ENCODE measurements at places on chromosomes 2 and 18.

- no peak for DNase-seq
Observed at GRCh38 chr2:224222974-224223373, 178.9 kb downstream of the FAM124B start.

- no peak for DNase-seq
Observed at GRCh38 chr2:37997629-37998028, 72.5 kb downstream of the RMDN2 start.

DNA sequence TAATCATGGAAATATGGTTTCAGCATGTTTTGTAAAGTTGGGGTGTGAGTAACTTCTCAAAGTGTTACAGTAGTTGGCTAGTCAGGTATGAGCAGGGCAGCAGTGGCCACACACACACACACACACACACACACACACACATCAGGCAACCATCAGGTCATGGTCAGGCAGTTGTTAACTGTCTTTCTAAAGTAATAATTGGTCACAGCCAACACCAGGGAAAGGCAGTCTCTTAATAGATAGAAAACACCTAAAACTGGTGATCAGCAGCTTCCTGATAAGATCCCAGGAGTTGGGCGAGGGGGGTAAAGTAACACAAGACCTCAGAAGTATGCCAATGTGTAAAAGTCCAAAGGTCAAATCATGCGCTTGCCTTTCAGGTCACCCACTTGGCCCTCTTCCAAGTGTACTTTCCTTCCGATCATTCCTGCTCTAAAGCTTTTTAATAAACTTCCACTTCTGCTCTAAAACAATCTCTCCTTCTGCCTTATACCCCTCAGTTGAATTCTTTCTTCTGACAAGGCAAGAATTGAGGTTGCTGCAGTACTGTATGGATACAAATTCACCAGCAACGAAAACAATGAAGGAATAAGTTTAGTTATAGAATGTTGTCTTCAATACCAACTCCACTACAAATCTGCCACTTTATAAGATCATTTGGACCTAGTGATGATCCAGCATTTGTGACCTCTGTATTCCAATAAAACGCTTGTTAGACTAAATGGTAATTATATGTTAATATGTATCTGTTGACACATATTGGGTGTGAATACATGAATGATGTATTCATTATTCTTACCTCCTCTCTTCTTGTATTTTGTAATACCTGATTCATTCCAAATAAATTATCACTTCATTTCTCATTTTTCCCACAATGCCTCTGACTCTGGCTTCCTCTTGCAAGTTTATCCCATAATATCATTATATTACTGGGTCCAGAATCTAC, 254.3 kb downstream of the METTL4 start:
- no peak for DNase-seq

- peak; percentile 55 for DNase-seq
Observed at GRCh38 chr2:234444893-234445292, 52.0 kb downstream of the ARL4C start.

GRCh38 chr2:47429795-47430194, 26.8 kb downstream of the MSH2 start:
- no peak for DNase-seq

All from CD4-positive, alpha-beta T cell treated with Interleukin-2 at 100 ng/mL for 4 hours (primary cell).